Fibroblast of skin of right quadriceps (primary cell): ENCODE measurements at places on chromosomes 2 and 18.

GRCh38 chr2:169071455-169071854 lies 2.1 kb downstream of the DHRS9 start:
- no peak for DNase-seq

DNA sequence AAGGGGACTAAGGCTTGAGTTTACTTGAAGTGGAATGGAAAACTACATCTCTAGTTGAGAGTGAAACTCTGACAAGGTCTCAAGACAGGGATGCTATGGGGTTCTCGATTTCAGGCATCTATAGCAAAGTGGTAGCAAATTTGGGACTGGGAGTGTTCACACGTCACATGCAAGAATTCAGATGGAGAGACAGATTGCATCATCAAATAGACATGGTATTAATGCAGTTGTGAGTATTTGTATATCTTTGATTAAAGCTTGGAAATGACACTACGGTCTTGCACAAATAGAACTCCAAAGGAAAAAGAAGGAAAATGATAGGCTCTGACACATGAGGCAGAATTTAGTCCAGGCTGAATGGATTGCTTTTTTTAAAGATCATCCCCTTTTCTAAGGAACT lies 1061.6 kb upstream of the FANCL start:
- no peak for DNase-seq

DNA sequence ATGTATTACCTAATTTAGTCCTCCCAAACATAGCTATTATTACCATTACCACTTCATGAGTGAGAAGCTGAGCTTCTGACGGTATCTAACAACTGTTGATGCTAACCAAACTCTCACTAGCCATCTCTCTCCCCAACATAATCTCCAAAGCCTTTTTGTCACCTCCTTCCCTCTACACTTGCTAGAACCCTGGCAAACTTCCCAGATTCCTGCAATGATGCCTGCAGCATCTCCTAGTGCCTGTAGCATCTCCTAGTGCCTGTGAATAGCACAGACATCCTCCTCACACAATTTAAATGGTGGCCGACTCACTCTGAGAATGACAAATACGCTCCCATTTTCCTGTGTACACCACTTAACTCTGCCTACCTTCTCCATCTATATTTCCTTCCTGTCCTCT lies 126.7 kb downstream of the STK39 start:
- DNase-seq, result peak; percentile 3

DNA sequence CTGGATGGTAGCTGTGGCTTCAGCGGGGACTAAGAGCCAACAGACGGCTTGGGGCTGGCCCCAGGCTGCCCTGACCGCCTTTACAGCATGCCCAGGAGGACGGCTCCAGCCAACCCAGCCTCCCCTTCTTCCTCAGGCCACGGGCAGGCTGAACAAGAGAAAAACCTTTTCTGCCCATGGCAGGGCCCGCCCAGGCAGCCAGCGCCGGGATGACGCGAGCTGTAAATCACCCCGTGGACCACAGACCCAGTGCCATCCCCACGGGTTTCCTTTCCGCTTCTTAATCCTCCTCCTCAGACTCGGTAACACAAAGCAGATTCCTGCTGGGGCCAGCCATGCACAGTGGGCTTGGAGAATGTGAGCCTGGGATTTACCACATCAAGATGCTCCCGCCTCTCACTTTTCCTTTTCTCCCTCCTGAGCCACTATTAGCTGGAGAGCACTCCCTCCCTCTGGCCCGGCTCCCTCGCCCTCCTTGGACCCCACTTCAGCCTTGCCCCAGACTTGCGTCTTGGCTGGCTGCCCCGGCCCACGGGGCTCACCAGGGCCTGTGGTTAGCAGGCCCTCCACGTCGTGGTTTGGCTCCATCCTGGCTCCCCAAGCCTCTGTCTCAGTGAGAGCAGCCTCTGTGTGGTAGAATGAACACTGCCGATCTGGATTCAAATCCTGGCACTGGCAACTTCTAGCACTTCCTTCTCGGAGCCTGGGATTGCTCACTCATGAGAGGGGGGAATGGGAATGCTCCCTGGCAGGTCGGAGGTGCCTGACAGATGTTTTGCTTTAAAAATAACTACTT lies 31.4 kb downstream of the ATOH8 start:
- DNase-seq, result peak; percentile 98

- peak; percentile 79 for DNase-seq
Measured at GRCh38 chr2:23009545-23010149, 375.3 kb upstream of the KLHL29 start.

DNA sequence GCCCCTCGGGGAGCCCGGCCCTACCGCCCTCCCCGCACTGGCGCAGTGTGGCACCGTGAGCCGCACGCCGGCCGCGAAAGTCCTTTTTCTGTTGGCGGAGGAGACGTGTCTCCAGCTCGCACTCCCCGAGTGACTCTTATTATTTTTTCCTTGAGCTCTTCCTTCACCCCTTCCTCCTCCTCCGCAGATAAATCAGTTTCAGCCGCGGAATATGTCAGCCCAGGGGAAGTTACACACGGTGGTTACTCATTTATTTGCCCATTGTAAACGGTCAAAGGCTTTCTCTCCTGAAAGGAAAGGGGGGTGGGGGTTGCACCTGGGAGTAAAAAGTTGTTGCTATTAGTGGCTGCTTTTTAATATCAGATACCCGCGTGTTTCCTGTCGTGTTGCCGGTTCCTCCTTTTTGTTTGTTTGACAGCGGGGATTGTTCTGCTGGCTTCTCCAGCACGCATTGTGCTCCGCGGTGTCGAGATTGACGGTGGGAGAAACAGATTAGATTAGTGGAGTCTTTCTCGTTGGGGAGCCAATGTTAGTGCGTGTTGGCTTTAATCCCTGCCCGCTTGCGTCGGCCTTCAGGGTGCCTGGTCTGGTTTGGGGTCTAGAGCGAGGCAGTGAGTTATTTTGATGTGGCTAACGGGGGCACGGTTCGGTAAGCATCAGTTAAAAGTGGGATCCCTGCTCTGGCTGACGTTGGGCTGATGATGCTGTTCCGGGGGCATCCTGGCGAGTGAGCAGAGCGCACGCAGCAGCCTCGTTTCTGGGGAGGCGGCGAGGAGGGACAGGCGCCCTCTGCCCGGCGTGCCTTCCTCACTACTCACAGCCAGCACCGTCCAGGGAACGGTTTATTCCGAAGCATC lies 1.6 kb downstream of the CRIM1 start:
- DNase-seq, result peak; percentile 68

DNA sequence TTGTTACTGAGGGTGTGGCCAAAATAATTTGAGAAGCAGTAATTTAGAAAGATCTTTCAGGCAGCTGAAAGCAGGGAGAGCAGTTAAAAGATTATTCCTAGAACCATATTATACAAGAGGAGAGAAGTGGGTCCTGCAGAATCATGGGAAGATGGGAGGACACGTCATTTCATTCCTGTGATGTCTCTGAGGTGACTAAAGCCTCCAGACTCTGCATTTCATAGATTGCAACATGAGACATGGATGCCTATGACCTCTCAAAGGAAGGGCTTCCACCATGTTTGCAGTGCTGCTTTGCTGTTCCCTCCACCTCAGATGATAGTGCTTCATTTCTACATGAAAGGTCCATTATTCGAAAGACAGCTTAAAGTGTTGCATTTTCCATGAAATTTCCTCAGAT lies 788.4 kb downstream of the TSN start:
- peak; percentile 44 for DNase-seq

DNA sequence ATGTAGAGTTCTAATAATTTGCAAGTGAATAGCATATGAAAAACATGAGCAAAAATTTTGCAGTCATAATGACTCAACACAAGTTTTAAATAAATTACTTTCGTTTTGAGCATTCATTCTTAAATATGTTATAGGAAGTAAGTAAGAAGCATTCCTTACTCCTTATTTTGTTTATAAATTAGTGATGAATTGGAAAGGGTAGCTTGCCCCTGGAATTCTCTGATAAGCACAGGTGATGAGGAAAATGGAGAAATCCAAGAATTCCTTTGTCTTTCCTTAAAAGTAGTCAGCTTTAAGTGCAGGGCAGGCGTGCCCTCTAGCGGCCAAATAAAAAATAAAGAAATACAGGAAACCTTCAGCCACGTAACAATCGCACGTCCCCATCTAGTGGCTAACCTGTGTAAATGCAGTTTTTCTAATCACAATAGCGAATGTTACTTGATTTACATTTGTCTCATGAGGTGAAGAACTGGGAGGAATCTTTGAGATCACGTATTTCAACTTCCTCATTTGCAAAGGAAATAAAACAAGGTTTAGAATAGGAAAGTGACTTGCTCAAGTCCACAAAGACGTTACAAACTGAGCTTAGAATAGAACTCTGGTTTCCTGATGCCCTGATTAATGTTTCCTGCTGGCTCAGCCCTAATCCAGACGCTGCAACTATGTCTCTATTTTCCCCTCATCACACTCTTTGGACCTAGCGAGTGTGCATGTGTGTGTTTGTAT lies 47.2 kb upstream of the ZNG1B start:
- DNase-seq, result peak; percentile 72

- peak; percentile 48 for DNase-seq
Measured at GRCh38 chr2:202941771-202942170, 29.7 kb downstream of the CARF start.
